ENCODE measurements at places on chromosomes 12 and 14.

GRCh38 chr12:3658327-3659163 lies 94.4 kb downstream of the CRACR2A start:
- DNase-seq = no peak

DNA sequence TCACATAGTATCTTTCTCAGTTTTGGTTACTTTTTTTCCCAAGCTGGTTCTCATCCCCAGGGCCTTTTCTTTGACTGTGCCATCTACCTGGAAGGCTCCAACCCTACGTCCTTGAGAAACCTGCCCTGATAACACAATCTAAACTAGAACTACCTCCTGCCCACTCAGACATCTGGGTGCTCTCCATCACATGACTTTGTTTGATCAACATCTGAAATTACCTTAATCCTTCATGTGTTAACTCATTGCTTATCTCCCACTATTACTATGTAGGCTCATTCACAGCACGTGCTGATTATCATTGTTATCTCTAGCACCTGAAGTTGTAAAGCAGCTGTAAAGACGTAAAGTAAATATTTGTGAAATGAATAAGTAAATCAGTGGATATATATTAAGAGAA lies 784.0 kb downstream of the TMTC2 start:
- DNase-seq = no peak

DNA sequence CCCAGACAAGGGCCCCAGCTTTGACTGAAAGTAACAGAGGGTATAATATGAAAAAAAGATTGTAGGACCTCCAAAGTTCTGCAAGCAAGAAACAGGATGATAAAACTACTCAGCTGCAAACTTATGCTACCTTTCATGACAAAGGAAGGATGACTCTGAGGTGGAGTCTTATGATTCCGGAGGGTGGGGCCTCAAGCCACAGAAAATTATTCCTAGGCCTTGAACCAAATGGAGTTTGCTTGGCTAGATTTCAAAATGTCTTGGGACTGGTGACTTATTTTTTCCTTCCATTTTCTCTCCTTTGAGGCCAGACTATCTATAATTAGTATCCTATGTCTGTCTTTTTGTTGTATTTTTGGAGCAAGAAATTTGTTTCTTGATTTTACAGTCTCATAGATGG lies 336.4 kb downstream of the LRIG3 start:
- DNase-seq = peak; percentile 26

GRCh38 chr12:116964054-116965050 lies 53.6 kb downstream of the FBXW8 start:
- no peak for DNase-seq

DNA sequence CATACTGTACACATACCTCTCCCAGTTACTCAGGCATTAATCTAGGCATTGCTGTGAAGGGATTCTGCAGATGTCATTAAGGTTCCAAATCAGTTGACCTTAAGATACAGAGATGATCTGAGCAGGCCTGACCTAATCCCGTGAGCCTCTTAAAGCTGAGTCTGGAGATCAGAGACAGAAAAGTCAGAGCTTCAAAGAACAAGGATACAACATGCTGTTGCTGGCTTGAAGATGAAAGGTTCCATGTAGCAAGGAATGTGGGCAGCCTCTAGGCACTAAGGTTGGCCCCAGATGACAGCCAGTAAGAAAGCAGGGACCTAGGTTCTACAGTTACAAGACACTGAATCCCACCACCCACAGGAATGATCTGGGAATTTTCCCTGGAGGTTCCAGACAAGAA lies 81.1 kb downstream of the MAP1LC3B2 start:
- DNase-seq = no peak

GRCh38 chr12:26226629-26227360 lies 31.4 kb downstream of the SSPN start:
- DNase-seq = no peak

DNA sequence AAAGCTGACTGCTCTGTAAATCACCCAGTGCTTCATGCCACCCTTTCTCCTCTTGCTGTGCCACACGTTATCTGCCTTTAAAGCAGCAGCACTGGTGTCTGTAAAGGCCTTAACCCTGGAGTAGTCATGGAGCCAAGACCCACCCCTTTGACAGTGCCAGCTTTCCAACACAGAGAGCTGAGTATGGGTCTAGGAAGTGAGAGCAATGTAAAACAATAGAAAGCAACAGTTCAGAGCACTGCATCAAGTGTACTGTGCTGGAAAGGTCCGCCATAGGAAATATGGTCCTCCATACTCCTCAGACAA lies 139.5 kb downstream of the DAD1 start:
- no peak for DNase-seq

GRCh38 chr14:71686677-71687076 lies 245.6 kb upstream of the RGS6 start:
- DNase-seq = peak; percentile 57

GRCh38 chr12:106142591-106143261 lies 4.0 kb upstream of the NUAK1 start:
- DNase-seq = no peak

DNA sequence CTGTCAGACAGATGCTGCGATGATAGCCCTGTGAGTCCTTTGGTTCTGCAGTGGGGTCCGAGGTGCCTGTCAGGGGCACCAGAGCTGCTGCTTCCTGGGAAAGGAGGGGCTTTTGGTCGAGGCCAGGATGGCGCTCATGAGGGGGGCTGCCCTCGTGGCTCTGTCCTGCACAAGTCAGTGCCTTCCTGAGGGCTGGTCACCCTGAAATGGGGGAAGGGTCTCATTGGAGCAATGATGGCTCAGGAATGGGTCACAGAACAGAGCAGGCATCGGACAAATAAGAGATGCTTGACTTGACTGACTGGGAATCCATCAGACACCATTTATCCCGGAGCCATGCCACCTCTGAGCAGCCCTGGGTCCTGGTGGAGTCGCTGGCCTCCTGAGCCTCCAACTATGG lies 121.9 kb downstream of the ADGRD1 start:
- DNase-seq = no peak

DNA sequence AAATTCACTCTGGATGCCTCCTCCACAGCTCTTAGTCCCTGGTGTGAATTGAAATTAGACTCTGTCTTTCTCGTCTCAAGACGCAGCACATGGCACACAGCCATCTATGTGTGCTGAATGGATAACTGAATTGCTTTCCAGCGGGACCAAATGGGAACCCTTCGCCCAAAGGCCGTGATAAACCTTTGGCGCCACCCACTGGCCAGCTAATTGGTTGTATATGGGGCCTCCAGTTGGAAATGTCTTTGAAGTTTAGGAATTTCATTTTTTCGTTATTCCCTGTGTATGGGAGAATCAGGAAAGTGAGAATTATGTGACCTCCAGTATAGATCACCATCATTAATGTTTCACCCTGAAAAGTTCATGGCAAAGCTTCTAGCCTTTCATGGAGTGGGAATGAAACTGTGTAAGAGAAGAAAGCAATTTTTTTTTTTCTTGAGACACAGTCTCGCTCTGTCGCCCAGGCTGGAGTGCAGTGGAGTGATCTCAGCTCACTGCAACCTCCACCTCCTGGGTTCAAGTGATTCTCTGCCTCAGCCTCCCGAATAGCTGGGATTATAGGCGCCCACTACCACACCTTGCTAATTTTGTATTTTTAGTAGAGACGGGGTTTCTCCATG lies 9.8 kb upstream of the HSP90AA1 start:
- DNase-seq = peak; percentile 93

DNA sequence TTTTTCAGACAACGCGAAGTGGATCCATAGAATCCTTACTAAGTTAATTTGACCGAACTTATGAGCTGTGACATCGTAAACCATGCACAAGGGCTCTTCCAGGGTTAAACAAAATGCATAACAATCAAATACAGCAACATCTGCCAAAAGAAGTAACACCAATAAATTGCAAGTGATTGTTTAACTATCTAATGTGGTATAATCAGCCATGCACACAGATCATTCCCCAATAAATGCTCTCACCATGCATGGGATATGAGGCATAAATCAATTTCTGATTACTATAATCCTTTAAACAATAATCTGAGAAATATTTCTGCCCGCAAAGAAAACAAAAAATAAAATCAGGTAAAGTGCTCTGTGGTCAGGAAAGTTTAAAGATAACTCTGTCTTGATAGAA lies 7.7 kb upstream of the PLEKHG7 start:
- DNase-seq = no peak

GRCh38 chr14:101478796-101479410 lies 82.4 kb upstream of the DIO3 start:
- no peak for DNase-seq

- DNase-seq = peak; percentile 45
Measured at GRCh38 chr12:26431211-26431610, 235.8 kb downstream of the SSPN start.

- DNase-seq = peak; percentile 56
Measured at GRCh38 chr12:43145481-43145880, 406.5 kb downstream of the ADAMTS20 start.

DNA sequence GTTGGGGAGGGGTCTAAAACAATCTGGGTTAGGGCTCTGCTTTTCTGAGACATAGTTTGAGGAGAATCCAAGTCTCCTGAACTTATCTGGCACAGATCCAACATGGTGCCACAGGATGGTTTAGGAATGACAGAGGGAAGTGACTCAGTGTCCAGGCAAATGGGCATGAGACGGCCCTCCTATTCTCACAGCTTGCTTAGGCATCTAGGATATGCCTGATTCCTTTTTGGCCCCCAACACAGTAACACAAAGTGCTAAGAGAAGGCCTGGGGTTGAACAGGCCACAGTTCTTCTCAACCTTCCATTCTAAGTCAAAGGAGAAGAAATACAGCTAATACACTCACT lies 117.7 kb downstream of the ZFP36L1 start:
- DNase-seq = no peak

DNA sequence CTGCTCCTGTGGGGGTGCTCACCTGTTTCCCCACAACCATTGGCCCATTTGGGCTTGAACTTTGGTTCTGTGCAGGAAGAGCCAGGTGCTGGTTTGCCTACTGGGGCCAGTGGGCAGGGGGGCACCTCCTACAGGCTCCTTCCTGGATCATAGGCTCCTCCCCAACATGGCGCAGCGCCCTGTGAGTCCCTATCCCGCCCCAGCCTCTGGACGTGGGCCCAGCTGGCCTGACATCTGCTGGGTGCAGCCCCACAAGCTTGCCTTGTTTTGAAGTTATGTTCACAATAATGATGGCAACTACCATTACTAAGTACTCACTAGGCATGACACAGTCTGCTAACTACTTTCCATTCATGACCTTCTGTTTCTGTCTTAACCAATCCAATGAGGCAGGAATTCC lies 147.8 kb downstream of the RBM19 start:
- DNase-seq = peak; percentile 36

DNA sequence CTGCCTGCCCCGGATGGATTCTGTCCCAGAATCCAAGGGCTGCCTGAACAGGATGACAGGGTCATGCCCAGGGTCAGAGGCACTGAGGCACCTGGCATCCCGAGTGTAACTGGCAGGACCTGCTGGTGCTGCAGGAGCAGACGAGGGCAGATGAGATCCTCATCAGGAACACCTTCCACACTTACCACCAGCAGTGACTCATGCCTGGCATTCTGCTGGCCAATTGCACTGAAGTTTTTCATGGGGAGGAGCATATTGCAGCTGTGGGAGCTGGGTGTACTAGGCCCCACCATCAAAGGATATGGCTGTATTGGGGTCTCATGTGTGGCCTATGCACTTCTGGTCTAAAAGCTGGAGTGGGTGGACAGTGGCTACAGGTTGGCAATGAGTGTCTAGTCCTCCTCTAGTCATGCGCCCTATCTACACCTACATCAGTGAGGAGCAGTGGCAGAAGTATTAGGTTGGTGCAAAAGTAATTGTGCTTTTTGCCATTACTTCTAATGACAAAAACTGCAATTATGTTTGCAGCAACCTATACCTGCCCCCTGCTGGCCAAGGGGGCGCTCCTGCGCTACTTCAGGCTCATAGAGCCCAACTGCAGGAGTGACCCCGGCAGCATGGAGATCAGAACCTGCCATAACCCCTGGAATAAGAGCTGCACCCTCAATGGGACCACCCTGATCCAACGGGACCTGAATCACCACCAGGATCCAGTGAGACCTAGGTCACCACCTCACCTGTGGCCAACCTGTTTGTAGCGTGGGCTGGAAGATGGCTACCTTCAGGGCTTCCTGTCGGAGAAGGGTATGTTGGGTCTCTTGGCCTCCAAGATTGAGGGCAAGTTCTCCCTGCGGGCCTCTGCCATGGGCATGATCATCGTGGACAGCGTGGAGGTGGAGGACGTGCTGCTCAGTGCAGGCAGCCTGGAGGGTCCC lies 8.0 kb upstream of the C12orf42 start:
- DNase-seq = no peak

- no peak for DNase-seq
Measured at GRCh38 chr14:57153286-57153685, 115.4 kb downstream of the EXOC5 start.

GRCh38 chr12:31651893-31652521 lies 7.5 kb upstream of the ETFBKMT start:
- DNase-seq = peak; percentile 58

GRCh38 chr14:35384455-35385041 lies 20.0 kb downstream of the NFKBIA start:
- peak; percentile 95 for DNase-seq

DNA sequence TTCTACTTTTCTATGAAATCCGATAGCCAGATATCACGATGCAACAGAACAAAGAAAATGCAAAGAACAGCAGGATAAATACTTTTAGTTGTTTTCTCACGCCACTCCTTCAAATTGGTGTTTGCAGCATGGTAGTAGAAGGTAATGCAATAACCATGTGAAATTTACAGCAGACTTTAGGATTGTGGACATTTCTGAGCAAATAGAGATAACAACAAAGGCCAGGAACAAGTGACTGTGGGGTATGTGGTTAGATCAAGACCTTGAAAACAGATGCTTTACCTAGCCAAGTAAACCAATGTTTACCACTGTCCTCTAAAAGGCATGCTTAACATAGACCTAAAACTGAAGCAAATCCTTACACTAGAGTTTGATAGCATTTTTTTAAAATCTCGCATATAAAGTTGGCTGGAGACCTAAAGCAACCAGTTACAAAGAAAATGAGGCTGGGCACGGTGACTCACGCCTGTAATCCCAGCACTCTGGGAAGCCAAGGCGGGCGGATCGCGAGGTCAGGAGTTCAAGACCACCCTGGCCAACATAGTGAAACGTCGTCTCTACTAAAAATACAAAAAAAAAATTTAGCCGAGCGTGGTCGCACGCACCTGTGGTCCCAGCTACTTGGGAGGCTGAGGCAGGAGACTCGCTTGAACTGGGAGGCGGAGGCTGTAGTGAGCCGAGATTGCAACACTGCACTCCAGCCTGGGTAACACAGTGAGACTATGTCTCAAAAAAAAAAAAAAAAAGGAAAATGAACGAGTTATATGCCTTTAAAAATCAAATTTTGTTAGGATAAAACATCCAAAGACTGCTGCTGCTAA lies 123.2 kb upstream of the FOXN3 start:
- no peak for DNase-seq

DNA sequence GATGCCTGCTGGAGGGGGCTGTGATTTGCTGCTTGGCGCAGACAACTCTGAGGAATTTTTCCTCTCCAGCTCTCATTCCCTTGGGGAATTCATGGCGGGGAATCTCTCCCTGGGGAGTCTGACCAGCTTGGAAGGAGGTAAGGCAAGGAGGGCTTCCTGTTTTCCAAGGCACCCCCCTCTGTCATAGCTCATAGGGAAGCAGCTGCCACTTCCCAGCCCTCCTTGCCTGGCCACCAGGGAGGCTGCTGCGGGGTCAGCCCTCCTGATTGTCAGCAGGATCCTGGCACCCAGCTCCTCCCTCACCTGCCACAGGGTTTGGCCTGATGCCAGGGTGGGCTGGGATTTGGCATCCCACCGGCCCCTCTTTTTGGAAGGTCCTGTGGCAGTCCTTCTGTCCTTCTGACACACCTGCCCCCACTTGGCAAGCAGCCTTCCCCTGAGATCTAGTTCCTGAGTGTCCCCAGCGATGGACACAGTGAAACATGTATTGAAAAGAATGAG lies 74.9 kb downstream of the TSPAN9 start:
- DNase-seq = peak; percentile 78
